Activated CD4-positive, alpha-beta T cell treated with anti-CD3 and anti-CD28 coated beads for 48 hours (primary cell): ENCODE measurements at places on chromosomes 6 and 20.
A peak's percentile ranks its signal among the peaks of the same experiment; 100 is the strongest.

- DNase-seq, result no peak
These were observed 325.1 kb downstream of the CDH26 start for GRCh38 chr20:60283281-60283680.

GRCh38 chr20:46304361-46304760 lies 3.9 kb downstream of the CDH22 start:
- no peak for DNase-seq

GRCh38 chr20:64265201-64265600 lies 9.7 kb downstream of the PCMTD2 start:
- no peak for DNase-seq

DNA sequence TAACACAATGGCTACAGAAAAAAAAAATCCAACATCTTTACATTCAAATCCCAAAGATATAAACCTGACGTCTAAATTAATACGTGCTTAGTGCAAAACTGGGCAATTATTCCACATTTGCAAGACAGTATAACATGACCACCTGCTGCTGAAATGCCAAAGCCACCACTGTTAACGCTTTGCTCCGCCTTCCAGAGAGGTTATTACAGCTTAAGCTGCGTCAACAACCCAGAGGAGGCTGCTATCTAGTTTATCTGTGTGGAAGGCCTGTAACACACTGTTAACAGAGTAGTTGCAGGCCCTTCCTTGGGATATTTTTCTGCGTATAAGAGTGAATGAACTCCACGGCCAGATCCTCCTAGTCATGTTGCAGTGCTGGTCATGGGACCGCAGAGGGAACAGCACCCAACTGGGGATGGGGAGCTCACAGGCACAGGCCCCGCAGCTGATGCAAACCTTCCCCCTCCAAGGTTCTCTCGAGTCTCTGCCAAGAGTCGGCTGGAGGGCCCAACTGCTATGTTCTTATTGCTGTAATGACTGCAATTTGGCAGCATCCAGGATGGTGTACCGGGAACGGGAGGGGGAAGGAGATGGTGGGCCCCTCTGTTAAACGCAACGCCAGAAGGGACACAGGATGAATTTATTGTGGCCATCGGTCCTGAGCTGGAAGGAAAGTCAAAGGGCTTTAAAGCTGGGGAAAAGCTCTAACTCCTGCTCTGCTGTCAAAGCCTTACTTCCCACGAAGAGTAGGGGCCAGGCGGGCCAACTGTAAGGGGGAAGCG lies 993 bp upstream of the NCOA7 start:
- peak; percentile 60 for DNase-seq
